G401 (cell line): ENCODE measurements at places on chromosomes 3 and 15.
A peak's percentile ranks its signal among the peaks of the same experiment; 100 is the strongest.

GRCh38 chr3:39476783-39477182 lies 9.3 kb downstream of the MOBP start:
- DNase-seq, result no peak

- no peak for DNase-seq
These were observed 81.2 kb upstream of the THBS1 start for GRCh38 chr15:39499681-39500080.

- DNase-seq, result no peak
These were observed 72.9 kb downstream of the DAPK2 start for GRCh38 chr15:63973212-63974009.

DNA sequence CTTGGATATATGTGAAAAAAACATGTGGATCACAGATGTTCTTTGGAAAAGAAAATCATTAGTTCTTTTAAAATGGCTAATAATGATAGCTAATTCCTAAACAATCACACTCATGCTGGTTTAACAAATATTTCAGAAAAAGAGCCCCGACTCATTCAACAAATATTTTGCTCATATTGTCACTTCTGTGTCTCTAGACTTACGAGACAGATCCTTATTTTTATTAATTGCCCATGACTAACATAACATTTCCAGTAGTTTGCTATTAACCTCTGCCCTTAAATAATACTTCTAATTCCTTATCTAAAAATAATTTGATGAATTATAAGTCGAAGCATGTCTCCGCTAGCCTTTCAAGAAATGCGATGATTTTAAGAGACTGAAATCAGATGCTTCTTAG lies 70.4 kb downstream of the SATB1 start:
- DNase-seq, result no peak

DNA sequence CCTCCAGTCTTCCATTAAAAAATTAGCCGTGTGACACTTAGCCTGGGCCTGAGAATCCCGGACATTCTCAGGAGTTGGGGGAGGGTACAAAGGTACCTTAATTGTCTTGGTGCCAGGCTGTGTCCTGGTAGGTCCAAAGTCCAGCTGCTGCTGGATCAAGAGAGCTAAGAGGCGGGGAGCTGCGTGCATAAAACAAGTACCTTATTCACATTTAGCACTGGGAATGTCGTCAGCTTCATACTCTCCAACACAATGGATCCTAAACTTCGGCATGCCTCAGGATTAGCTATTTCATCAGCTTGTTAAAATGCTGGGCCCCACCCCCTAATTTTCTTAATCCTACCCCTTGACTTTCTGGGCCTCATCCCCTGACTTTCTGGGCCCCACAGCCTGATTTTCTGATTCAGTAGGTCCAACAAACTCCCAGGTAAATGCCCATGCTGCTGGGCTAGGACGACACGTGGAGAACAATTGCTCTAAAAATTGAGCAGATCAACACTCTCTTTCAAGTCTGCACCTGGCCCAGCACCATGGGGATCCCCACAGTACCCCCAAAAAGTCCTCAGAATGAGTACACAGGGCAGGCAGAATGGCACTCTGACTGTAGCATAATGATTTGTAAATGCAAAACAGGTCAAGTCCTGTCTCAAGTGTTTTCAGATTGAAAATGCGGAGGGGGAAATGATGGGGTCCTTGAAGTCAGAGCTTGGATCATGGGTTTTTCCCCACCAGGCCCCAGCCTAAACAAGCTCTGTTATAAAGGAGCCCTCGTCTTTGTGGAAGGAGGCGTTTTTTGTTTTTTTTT lies 5.6 kb upstream of the AEN start:
- no peak for DNase-seq

- DNase-seq, result no peak
These were observed 9.5 kb downstream of the CYP19A1 start for GRCh38 chr15:51328926-51329325.

- peak; percentile 63 for DNase-seq
These were observed 15.0 kb upstream of the CACNA2D2 start for GRCh38 chr3:50518436-50518835.
